ENCODE measurements at places on chromosomes 7 and 10. TPM values are rescaled to one million over a fixed set of nuclear protein-coding genes. Genes with fewer than 3 reads are reported as not detected.

PIK3CG gene
- total RNA-seq, result 1.9 TPM

SFTPA1 gene
- total RNA-seq, result 4.4 TPM

SPDYE2 gene
- total RNA-seq, result not detected

TSPAN33 gene
- total RNA-seq, result 13.6 TPM

TMUB1 gene
- total RNA-seq, result 7.6 TPM
